ENCODE measurements at places on chromosomes 2 and 18.

DNA sequence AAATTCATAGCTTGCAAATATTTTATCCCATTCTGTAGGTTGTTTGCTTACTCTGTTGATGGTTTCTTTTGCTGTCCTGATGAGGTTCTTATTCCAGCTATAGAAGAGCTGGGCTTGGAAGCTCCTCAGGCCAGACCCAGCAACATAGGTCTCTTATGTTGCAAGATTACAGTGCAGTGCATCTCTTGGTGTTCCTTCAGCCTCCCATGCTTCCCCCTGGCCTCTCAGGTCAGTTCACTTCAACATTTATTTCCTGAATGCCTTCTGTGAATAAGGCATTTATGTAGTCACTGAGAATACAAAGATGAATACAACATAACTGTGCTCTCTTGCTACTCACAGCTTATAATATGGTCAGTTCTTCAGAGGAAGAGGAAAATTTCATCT, 179.0 kb upstream of the SLC39A10 start:
- DNase-seq, result no peak

DNA sequence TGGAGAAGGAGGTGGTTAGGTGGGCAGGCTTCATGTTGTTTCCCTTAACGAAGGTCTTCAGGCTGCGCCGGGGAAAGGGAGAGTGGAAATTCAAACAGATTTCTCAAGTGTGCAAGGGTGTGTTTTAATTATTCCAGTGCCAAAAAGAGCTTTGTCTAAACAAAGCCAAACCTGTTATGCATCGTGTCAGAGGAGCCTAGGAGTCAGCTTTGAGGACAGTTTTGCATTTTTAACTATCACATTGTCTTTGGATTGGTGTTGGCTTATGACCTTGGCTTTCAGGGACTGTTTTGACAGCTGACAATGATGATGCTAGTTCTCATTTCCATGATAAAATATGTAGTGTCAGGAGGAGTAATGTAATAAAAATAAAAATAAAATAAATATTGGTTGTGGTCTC, 144.8 kb downstream of the LDLRAD4 start:
- DNase-seq, result no peak

- DNase-seq, result no peak
Observed at GRCh38 chr2:129645335-129645734, 334.1 kb upstream of the RAB6C start.

DNA sequence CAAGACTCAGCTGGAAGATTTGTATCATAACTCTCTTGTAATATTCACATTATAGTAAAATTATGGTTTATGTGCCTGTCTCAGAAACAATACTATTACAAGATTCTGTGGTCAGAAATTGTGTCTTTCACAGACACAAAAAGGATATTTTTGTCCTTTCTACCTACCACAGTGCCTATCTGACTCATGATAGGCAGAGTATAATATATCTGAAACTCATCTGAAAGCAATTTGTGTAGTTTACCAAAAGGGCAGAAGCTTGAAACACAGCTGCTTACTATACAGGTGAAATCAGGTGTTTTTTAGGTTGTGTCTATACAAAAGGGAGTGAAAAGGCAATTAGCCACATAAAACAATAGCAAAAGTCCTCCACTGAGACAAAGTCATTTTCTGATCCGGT, 10.9 kb downstream of the TMEM200C start:
- no peak for DNase-seq

DNA sequence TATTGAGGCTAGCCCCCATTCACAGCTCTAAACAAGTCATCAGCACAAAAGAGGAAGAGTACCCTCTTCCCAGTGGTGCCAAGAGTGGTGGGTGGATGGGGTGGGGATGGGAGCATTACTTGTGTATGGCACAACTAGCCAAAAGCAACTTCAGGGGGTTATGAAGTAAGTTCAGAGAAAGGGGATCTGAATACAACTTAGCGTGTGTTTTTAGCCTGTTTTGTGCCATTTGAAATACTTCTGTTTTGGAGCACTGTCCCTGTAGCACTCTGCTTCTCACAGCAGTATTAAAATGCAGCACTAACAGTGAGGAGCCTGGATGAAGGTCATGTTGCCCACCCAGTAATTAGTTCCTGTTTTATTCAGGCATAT, 113.5 kb downstream of the CRIM1 start:
- DNase-seq, result no peak

- DNase-seq, result no peak
Observed at GRCh38 chr2:157441072-157441454, 2.8 kb downstream of the CYTIP start.

DNA sequence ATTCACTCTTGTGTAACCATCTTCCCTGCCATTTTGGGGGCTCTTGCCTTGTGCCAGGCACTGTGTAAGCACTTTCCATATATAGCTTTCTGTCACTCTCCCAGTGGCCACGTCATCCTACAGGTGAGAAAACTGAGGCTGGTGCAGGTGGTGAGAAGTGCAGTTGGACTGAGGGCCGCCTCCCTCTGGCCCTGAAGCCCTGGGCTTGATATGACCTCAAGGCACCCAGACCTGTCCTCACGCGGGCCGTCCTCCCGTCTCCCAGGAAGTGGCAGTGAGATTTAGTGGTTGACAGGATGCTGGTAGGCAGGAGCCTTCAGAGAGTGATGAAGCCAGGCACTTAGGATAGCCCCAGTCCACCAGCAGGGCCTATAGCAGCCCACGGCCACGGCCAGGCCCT, 30.5 kb downstream of the MAL start:
- no peak for DNase-seq

GRCh38 chr18:24868760-24869237, 408.4 kb downstream of the HRH4 start:
- DNase-seq, result no peak

DNA sequence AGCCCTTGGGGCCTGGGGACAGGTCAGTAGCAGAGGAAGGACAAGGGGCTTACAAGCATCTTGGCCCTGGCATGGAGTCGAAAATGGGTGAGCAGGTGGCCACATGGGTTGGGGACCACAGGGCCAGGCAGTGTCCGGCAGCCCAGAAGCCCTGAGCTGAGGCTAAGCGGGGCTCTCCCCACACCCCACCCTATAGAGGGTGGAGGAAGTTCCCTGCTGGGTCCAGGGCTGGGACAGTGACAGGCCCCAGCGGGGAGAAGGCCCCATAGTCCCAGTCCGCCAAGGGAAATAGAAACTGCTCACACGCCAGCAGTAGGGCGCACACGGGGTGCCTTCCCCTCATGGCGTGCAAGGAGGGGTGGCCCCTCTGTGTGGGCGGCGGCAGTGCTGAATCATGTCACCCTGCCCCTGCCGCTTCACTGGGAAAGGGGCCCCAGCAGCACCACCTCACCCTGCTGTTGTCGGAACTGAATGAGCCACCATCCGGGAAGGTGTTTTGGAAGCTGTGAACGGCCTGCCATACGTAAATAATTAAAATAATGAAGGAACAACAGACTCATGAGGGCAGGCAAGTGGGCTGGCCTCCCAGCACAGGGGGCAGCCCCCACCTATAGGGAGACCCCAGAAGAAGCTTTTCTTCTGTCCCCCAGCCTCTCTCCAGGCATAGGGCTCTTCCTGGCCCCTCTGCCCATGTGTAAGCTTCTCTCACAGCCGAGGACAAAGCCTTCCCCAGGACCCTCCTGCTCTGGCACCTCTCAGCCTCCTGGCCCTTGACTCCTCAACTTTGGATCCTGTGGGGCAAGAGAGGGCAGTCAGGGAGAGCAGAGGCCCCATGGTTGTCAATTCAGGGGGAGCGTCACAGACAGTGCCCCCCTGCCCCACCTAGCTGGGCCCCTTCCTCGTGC, 12.7 kb upstream of the DUSP2 start:
- peak; percentile 91 for DNase-seq

DNA sequence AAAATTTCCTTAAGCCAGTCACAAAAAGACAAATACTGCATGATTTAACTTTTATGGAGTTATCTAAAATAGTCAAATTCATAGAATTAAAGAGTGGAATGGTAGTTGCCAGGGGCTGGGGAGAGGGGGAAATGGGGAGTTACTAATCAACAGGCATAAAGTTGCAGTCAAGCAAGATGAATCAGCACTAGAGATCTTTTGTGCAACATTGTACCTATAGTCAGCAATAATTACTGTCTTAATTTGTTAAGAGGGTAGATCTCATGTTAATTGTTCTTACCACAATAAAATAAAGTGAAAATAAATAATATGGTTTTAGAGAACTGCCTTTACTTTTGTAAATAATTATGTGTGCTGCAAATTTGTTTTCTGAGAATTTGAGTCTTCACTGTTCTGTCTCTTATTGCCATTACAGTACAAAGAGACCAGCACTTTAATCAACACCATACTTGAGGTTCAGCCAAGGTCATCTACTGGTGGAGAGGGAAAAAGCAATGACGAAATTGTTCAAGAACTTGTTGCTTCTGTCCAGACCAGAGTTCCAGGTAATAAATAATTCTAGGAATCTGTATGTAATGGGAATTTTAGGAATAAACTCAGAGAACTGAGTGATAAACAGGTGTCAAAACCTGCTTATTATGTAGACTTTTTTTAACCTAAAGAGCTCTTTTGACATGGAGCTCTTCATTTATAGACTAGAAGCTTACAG, 75.5 kb downstream of the TRABD2A start:
- DNase-seq, result no peak

DNA sequence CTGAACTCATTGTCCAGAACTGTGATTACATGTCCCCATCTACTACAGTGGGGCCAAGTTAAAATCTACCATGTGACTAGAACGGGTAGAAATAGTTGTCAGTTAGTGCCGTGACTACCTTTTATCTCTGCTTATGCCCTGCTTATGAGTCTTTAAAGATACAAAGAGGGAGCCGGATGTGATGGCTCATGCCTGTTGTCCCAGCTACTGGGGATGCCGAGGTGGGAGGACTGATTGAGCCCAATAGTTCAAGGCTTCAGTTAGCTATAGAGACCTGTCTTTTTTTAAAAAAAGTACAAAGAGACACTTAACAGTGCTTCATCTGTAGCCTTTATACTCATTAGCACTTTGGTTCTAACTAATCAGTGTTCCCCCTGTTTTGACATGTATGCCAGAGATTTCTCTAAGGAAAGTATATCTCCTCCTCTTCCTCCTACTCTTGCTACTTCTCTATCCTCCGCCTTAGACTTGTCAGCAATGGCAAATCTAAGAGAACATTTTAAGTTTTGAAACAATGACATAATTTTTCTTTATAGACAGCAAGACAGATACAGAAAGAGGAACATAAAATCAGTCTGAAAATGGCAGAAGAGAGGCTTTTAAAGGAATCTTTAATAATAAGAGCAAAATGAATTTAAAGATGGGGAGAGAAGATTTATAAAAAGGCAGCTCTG, 45.0 kb downstream of the NBEAL1 start:
- no peak for DNase-seq
